ENCODE measurements at places on chromosomes 2 and 18. TPM values are rescaled to one million over a fixed set of nuclear protein-coding genes. Genes with fewer than 3 reads are reported as not detected.

GRCh38 chr18:78725426-78725825 lies 254.2 kb upstream of the SALL3 start:
- DNase-seq = no peak

- no peak for DNase-seq
Observed at GRCh38 chr2:159003555-159003954, 35.1 kb downstream of the TANC1 start.

DNA sequence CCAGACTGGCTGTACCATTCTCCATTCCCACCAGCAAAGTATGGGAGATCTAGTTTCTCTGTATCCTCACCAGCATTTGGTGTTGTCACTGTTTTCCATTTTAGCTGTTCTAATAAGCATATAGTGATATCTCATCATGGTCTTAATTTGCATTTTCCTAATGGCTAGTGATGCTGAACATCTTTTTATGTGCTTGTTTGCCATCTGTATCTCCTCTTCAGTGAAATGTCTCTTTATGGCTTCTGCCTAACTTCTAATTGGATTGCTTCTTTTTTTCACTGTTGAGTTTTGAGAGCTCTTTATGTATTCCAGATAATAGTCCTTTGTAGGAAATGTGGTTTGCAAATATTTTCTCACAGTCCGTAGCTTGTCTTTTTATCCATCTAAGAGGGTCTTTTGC lies 18.9 kb upstream of the BIN1 start:
- DNase-seq = no peak

GRCh38 chr18:3790703-3791102 lies 340.7 kb downstream of the TGIF1 start:
- DNase-seq = peak; percentile 67

- no peak for DNase-seq
Observed at GRCh38 chr18:48882379-48882778, 68.4 kb downstream of the SMAD7 start.

DNA sequence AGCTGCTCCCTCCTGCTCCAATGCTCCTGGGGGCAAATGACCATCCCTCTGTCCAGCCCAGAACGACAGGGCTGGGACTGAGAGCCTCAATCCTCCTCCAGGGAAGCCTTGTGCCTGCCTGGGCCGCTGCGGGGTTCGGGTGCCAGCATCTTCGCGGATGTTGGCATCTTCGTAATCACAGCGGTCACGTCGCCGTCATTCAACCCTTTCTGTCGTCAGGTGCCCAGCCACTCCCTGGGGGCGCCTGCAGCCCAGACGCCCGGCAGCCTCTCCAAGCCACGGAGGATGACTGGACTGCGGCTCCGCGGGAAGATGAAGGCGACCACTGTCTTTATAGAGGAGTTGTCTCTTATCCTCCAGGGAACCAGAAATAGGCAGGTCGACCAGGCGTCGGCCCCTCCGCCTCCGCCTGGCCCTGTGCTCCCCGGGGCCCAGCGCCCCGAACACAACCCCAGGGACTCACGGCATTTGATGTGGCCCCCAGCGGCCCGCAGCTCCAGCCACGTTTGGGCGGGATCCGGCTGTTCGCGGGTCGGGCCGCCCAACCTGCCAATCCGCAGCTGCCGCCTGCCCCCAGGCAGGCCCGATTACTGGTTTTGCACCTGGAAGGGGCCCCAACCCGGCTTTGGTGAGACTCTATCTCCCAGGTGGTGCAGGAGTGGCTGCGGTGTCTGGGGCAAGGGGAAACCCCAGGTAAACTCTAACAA lies 113.9 kb downstream of the THNSL2 start:
- DNase-seq = no peak

- no peak for DNase-seq
Observed at GRCh38 chr2:235729557-235729947, 235.7 kb downstream of the AGAP1 start.

DNA sequence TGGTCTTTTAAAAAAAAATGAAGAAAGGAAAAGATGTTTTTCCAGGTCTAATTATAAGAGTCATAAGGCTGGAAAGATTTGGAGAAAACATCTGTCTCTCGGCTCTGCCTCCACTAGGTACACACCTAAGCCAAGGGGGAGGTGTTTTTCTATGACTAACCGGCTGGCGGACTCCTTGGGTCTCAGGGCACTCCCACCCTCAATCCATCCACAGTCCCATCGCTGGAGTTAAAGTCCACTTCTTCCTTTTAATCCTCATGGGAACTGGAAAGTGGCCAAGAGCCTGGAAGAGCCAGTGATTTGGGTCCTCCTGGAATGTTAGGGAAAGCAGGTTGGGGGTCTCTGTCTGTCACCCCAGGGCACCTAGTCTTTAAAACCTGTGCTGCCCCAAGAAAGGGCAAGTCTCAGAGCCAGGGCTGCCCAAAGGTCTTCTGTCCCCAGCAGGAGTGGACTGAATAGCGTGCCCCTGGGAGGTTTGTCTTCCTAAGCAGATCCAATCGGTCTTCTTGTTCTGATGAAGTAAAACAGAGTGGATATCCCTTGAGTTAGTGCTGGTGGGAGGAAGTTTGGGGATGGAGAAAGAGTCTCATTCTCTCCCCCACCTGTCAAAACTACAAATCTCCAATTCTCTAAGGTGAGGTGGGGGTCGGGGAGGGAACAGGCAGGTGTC lies 66.4 kb downstream of the MCFD2 start:
- peak; percentile 73 for DNase-seq

DNA sequence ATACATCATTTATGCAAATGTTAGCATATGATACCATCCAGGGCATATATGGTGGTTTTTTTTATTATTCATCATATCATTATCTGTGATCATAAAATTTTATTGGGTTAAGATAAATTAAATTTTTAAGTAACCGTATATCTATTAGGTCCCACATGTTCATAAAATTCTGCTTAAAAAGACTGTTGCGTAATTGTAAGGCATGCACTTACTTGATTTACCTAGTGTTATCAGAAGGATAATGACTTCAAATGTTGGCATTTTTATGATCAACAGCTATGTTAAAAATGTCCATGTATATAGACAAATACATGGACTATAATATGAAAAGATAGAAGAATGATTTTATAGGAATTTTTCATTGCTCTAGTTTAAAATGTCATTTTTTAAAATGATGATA lies 1625.5 kb upstream of the CELF4 start:
- DNase-seq = no peak

GRCh38 chr2:124024561-124025170 lies 421 bp upstream of the CNTNAP5 start:
- DNase-seq = no peak

GRCh38 chr2:79723830-79724229 lies 211.0 kb downstream of the CTNNA2 start:
- peak; percentile 96 for DNase-seq

DNA sequence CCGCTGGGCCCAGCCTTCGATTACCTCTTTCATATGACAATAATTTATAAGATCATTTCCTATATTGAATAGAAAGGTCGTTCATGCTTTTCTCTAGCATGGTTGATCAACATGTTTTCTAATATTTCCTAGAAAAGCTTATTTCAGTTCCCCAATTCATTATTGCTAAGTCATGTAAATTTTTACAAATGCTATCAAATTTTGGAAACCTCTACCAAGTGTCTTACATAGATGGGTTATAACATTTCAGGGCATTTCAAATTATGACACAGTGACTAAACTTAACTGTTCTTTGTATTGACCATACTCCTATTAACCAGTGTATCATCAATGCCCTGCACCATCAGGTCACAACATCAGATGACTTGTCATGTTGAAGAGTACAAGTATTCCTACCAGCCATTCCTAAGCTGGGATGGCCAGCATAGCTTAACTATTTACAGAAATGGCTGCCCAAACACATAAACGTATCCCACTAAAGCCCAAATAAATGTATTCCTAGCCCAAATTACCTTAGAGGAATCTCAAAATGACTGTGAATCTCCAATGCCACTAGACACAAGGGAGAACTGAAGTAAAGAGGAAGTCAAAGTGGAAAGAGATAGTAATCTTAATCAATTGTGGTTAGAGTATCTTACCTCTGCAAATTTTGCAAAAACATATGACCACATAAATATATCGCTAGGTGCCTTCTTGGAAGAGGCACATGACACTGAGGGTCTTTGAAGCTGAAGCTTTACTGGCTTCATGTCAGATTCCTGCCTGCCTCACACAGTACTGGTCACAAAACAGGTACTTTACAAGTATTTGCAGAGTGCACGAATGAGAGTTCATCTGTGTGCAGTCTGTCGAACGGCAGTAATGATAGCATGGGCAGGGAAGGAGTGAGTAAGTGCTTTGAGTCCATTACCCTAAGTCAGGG lies 87.3 kb upstream of the TLK1 start:
- DNase-seq = no peak

DNA sequence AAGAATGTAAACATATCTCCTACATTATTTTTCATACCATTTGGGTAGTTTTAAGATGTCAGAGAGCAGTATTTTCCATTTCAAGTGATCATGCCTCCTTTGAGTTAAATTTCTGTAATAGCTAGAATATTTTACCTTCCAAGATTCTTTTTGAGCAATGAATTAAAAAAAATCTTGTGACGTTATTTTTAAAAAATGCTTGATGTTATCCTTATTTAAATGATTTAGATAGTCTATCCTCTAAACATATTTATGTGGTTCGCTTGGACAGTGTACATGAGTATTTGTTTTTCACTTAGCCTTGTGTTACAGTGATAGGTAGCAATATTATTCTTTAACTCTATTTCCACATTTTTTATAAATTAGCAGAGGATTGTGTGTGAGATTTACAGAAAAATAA lies 639.2 kb upstream of the CDH2 start:
- DNase-seq = no peak

GRCh38 chr2:239629926-239630617 lies 229.3 kb upstream of the HDAC4 start:
- no peak for DNase-seq

DNA sequence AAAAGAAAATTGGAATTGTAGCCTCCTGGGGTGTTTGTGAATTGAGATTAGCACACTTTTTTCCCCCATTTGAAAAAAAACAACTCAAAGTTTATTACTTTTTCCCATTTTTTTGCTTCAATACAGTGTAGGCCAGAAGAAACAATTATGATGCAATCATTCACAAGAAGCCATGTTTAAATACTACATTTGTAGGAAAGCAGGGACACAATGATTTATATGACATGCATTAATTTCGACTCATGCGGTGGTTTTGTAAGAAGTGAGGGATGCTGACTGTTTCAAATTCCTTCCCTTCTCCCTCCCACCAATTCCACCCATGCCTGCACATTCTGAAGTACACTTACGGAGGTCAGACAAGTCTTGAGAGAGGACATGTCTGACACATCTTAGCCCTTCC lies 774.2 kb upstream of the FSHR start:
- DNase-seq = no peak

GRCh38 chr18:55141318-55141717 lies 182.1 kb upstream of the CCDC68 start:
- DNase-seq = no peak

- DNase-seq = no peak
Observed at GRCh38 chr2:167651406-167652151, 595.8 kb downstream of the STK39 start.

DNA sequence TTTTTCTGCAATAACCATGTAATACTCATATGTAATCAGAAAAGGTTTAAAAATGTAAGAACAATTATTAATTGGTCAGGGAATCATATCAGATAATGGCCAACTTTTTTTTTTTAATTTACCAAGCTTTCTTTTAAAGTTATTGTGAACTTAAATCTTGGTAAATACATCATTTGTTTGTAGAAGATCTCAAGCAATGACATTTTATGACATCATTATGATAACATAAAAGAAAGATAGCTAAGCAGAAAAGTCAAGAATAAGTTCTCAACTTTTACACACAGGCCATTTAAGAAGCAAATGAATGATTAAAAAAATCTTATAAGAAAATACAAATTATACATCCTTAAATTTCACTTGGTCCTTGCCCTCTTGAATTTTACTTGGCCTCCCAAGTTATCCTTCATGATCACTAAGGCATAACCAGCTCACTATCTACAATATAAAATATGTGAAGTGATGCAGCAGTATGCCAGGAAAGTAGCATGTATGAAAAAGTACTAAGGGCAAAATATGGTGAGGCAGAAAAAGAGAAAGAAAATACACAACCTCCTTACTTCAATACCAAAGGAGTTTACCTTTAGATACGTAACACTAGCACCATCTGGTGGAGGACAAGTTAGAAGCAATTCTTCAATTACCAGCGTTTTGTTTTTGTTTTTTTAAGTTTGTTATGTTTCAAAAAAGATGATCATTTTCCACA lies 116.6 kb downstream of the SRBD1 start:
- DNase-seq = peak; percentile 59

GRCh38 chr2:40287773-40288172 lies 164.1 kb downstream of the SLC8A1 start:
- DNase-seq = no peak

- no peak for DNase-seq
Observed at GRCh38 chr18:49227441-49228165, 232.8 kb downstream of the DYM start.

GRCh38 chr2:46828491-46829230 lies 86.9 kb downstream of the MCFD2 start:
- DNase-seq = no peak

Gene STRN
- total RNA-seq = 19.4 TPM

Gene IL1RL2
- not detected for total RNA-seq

Gene STK25
- total RNA-seq = 201 TPM

Gene CD8A
- total RNA-seq = not detected

Gene PSMG2
- total RNA-seq = 139 TPM

Gene POMC
- not detected for total RNA-seq

Gene CLHC1
- 7.2 TPM for total RNA-seq

Gene ALPI
- total RNA-seq = not detected

Gene MAB21L4
- not detected for total RNA-seq

Gene NCKAP5
- 3.7 TPM for total RNA-seq

Gene HADHA
- total RNA-seq = 121 TPM

Gene HRH4
- not detected for total RNA-seq

Measured in A172 (cell line).